ENCODE measurements at places on chromosomes 16 and 17.

DNA sequence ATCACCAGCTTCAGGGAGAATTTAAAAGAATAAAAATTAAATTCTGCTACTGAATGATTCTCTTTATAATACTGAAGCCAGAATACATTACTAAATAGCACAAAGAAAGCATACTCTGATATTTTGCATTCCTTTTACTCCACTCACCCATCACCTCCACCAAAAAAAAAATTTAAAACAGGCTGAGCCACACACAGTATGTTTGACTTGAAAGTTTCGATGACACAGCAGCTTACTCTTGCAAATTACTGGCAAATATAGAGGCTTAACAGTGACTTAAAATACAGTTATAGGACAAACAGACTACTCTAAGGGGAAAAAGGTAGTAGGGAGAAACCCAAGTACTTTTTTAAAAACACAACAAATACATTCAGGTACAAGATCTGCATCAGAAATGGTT is 39.2 kb downstream of the GPATCH8 start:
- DNase-seq = no peak

DNA sequence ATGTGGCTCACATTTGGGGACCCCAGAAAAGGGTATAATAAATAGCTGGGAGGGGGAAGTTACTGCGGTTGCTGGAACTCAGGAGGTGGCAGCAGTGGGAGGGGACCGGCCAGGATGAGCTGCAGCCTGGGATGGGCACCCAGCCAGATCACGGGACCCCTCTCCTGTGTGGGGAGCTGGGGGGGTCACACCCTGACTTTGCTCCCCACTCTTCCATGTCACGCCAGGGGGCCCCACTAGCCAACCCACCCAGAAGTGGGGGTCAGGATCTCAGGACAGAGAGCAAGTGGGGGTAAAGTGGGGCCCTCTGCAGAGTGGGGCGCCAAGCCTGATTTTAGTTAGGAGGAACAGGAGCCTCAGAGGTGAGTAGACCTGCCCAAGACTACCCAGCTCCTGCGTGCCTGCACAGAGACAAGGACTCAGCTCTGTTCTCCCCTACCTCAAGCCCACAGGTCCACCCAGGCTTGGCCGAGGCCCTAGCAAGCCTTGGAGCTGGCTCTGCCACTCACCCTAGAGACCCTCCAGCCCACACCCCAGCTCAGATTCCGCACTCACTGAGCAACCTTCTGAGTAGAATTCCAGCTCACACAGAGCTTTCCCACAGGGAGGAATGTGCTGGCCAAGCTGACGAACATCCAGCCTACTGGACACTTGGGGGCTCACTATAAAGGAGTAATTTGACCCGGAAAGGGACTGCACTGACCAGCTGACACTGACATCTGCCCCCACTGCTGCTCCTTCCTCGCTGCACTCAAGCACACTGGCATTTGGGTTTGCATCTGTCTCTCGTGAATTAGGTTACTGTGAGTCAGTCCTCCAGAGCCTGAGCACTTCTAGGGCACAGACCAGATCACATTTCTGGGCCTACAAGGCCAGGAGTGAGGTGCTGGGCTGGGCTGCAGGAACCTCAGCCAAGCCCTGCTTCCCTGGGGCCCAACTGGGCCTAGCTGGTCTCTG is 310.1 kb downstream of the C16orf95 start:
- no peak for DNase-seq

GRCh38 chr17:3385869-3386816 is at the start of gene OR3A2:
Gene OR3A2 (minus strand): TSS chr17:3386308.
- peak; percentile 40 for DNase-seq

DNA sequence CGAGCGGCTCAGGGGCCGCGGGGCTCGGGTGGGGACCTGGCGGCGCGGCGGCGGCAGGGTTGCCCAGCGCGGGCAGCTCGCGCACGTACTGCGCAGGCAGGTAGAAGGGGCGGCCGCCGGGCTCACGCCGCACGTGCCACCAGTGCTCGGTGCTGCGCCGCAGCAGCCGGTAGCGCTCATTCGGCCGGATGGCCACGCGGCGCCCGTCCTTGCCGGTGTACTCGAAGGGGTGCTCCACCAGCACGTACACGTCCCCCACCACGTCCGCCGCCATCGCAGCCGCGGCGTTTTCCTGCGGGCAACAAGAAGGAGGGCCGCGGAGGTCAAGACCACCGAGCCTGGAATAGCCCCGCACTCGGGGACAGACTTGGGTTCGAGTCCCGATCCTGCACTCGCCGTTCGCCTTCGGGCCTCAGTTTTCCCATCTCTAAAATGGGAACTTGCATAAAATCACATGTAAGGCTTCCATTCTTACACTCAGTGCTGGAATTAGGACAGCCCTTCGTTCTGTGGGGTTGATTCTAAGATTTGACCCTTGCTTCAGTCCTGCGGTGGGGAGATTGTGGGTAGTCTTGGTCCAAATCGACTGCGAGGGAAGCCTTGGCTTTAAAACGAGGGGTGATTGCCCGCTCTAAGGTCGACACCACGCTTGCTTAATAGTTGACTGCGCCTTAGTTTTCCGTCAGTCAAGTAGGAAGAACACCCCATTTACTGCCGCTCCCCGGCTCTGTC is 2.5 kb downstream of the ARHGAP27 start:
- no peak for DNase-seq

GRCh38 chr17:37609170-37610040 is at the start of gene SYNRG:
Gene SYNRG (minus strand): TSS chr17:37609418. CDS start chr17:37609355, 63 bp downstream.
- peak; percentile 94 for DNase-seq

DNA sequence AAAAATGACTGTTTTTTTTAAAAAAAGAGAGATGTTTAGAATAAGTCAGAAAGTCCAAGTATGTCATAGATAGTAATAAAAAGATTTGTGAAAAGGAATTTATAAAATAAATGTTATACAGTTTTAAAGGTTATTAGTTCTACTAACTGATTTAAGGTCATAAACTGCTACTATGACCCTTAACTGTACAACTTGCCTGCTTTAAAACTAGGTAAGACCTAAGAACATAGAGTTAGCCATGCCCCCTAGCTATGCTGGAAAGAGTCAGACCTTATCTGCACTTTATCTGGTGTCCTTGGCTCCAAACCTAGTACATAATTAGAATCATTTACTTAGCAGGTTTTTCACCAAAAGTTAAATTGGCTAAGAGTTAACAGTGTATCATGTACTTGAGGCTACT is 23.5 kb upstream of the SLC6A2 start:
- DNase-seq = no peak

GRCh38 chr17:65593855-65594845 is 32.7 kb upstream of the AXIN2 start:
- no peak for DNase-seq

- DNase-seq = no peak
These were observed 1.4 kb upstream of the SUPT4H1 start for GRCh38 chr17:58353389-58353825.

DNA sequence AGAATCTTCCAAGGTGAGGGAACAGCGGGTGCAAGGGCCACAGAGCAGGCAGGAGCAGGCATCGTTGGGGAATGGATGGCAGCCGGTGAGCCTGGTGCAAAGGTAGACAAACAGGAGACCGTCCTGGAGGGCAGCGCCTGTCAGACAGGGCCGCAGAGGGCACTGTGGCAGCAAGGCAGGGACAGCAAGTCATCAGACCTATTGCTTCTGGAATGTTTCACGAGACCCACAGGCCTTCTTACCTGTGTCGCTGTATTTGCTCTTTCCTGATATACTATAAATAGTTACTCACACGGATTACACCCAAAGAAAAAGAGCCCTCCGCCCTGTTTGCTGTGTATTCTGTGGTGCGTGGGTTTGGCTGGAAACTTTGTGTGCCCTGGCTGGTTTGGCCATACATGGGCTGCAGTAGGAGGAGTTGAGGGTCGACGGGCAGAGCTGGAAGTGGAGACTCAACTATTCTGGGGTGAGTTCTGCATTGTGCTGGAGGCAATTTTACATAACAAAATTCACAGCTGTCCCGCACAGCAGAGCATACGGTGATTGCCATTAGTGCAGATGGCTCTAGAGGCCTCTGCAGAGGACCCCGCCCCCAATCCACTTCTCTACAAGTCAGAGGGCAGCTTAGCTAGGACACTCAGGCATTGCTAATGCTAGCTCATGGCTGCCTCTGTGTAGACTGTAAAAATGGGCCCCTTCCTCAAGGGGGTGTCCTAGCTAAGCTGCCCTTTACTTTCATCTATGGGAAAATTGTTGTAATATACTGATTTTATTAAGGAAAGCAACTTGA is 18.6 kb upstream of the POLR3E start:
- DNase-seq = no peak

GRCh38 chr16:23394141-23394831 is 58.7 kb downstream of the COG7 start:
- no peak for DNase-seq

DNA sequence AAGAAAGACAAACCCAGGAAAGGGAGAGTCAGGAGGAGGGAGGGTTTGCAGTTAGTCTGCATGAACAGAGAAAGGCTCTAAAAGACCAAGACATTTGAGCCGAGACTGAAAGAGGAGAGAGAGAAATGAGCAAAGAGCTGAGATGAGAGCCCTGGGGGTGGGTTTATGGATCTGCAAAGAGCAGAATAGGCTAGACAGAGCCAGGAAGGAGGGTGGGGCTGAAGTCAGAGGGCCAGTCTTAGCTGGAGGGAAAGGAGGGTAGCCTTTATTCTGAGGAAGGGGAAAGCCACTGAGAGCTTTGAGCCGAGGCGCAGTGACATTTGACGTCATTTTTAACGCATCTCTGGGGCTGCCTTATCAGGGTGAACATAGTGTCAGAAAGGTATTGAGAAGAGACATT is 85.7 kb upstream of the CDH13 start:
- no peak for DNase-seq

DNA sequence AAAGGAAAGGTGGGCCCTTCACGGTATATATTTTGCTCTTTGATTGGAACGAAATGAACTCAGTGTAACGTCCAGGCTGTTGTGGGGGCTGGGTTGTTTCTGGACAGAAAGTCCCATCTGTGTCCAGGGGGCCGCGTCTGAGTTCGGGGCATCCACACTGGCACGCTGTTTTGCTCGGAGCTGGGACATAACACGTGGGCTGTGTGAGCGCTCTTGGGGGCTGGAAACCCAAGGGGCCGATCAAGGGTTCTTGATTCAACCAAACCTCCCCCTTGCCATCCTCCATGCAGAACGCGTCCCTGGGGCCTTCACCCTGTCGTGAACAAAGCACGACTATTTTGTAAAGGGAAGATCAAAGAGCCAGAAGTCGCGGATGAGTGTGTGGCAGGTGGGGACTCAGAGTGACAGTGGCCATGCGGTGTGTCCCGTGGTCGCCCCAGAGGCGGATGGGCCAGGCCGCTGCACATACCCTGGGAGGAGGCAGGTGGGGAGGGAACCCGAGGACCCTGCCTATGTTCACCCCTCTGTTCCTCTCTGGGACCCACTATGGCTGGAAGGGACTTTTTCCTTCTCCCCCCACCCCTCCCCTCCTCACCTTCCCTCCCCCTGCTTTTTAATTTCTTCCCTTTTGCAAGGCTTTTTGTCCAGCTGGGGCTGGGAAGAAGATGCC is 387.2 kb downstream of the SEC14L1 start:
- no peak for DNase-seq

- no peak for DNase-seq
These were observed 223.6 kb downstream of the XYLT1 start for GRCh38 chr16:17246974-17247732.

GRCh38 chr17:50505591-50506130 is 2.6 kb upstream of the MYCBPAP start:
- no peak for DNase-seq

GRCh38 chr17:18018411-18018921 is 20.5 kb downstream of the ATPAF2 start:
- DNase-seq = no peak

DNA sequence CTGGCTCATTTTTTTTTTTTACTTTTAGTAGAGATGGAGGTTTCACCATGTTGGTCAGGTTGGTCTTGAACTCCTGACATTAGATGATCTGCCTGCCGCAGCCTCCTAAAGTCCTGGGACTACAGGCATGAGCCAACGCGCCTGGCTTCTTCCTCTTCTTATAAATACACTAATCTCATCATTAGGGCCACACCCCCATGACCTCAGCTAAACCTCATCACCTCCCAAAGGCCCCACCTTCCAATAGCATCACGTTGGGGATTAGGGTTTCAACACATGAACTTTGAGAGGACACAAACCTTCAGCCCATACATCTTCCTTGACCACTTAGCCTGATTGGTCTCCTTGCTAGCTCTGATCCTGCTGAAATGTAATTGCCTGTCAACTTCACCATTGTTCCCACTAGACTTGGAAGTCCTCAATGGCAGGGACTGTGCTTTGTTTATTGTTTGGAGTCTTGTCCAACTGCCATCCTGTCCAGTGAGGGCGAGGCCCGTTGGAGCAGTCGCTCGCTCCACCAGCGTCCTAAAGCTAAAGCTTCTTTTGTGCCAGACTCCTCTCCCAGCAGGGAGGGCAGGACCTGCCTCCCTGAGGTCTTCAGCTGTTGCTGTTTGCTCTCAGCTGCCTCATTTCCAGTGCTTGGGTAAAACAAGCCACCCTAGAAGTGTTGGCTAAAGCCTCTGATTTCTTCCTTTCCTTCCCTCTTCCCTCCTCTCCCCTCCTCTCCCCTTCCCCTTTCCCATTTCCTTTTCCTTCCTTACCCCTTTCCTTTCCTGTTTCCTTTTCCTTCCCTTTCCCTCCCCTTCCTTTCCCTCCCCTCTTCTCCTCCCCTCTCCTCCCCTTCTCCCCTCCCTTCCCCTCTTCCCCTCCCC is 85.3 kb downstream of the HAPSTR1 start:
- no peak for DNase-seq

GRCh38 chr16:50614955-50615724 is 66.0 kb downstream of the SNX20 start:
- no peak for DNase-seq

DNA sequence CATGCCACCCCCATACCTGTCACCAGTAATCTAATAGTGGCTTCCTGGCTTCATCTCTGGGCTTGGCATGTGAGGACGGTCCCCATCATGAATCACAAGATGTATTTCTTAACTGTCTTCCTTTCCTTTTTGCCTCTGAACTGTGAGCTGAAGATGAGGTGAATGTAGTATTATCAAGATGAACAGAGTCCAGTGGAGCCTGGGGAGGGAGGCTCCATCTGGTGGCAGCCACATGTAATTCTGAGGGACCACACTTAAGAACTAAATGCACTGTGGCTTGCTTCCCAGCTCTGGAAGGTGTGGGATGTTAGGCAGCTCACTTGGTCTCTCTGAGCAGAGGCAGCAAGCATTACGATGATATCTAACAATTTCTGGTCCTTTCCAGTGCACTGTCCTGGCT is 354.9 kb upstream of the ASIC2 start:
- DNase-seq = no peak

- no peak for DNase-seq
These were observed 1.2 kb downstream of the KRTAP2-3 start for GRCh38 chr17:41058741-41059140.

GRCh38 chr17:49992933-49993422 is 2.0 kb downstream of the DLX3 start:
- no peak for DNase-seq

DNA sequence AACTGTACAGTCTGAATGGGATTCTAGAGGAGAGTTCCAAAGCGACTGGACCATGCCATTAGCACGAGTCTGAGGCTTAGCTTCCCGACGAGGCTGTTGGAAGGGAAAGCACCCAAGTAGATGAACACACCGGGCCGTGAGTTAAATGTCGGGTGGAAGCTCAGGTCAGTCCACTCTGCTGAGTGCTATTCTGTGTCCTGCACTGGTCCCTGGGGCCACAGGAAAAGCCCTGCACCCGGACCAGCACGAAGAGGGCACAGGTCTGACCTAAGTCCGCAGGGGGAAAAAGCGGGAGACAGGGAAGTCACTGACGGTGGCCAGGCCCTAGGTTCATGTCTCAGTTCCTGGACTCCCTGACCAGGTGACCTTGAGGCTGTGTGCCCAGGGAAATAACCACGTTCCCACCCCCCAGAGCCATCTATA is 44.1 kb upstream of the RBFOX3 start:
- no peak for DNase-seq

- DNase-seq = no peak
These were observed 63.9 kb downstream of the NUP88 start for GRCh38 chr17:5355421-5356129.
